ENCODE measurements at places on chromosomes 3 and 15. TPM values are rescaled to one million over a fixed set of nuclear protein-coding genes. Genes with fewer than 3 reads are reported as not detected.

TTLL13 gene
- total RNA-seq = not detected

TRPC1 gene
- total RNA-seq = 49.5 TPM

ROBO1 gene
- 67.2 TPM for total RNA-seq

ALDH1A2 gene
- 2.3 TPM for total RNA-seq

SNTN gene
- total RNA-seq = not detected

PIGB gene
- total RNA-seq = 15.7 TPM

PLA2G4B gene
- 10.8 TPM for total RNA-seq

All from smooth muscle cell of trachea (primary cell).